ENCODE measurements at places on chromosomes 5 and 9.

GRCh38 chr5:111385970-111386831, 126.1 kb downstream of the STARD4 start:
- no peak for DNase-seq

GRCh38 chr5:114411380-114411931, 49.6 kb downstream of the KCNN2 start:
- DNase-seq: no peak

- no peak for DNase-seq
Measured at GRCh38 chr5:35826554-35826953, 30.1 kb upstream of the IL7R start.

DNA sequence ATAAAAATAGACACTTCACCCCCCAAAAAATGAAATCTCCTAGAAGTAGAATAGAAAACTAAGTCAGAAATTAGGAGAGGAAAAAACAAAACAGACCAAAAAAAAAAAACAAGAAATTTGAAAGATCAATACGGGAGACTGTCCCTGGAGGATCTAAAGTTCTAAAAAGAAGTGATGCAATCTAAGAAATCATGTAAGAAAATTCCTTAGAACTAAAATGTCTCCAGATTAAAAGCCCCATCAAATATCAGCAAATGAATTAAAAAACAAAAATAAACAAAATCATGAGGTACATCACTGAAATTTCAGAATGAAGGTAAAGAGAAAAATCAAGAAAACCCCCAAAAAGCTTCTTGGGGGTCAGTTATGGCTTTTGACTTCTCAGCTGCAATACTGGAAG, 13.5 kb downstream of the FNIP1 start:
- no peak for DNase-seq

GRCh38 chr9:5436441-5436840, 1.3 kb downstream of the PLGRKT start:
- no peak for DNase-seq

DNA sequence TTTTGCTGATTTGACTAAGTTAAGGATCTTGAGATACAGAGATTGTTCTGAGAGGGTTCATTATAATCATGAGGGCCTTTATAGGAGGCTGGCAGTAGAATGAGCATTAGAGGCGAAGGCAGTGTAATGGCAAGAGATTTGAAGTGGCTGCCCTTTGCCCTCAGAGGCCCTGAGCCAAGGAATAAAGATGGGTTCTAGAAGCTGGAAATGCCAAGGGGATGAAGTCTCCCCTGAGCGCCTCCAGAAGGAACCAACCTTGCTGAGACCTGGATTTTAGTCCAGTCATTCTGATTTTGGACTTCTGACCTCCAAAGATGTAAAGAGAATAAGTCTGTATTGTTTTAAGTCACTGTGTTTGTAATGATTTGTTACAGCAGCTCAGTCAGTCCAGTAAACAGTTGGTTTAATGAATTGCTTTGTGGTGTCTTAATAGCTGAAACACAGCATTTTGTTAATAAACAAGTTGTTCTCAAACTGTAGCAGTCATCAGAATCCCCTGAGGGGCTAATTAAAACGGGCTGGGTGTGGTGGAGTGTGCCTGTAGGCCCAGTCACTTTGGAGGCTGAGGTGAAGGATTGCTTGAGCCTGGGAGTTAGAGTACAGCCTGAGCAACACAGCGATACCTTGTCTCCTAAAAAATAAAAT, 23.2 kb downstream of the GLRX start:
- DNase-seq: no peak

GRCh38 chr5:59785676-59786333, 107.7 kb downstream of the PDE4D start:
- no peak for DNase-seq

Measured in activated CD4-positive, alpha-beta T cell treated with anti-CD3 and anti-CD28 coated beads, Interleukin-2, amount 50 U/mL, for 48 hours (primary cell).